NCI-H510A treated with DMSO at 0.1 percent for 48 hours (cell line): ENCODE measurements at places on chromosomes 6 and 20.

DNA sequence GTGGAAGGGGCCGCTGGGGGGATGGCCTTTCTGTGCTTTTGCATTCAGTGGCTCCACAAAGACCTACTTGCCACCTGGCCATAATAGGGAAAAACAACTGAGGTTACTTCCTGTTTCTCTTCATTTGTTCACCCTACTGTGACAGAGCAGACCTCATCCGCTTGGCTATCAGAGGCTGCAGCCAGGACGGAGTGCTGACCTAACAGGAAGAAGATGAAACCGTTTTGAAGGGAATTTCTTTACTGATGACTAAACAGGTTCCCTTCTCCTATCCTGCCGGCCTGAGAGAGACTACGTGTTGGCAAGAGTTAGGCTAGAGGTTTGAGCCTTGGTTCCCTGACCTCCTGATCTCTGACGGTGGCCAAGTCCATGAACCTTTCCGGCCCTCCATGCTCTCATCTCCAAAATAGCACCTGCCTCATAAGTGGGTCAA, 21.3 kb downstream of the PRR18 start:
- DNase-seq: no peak

GRCh38 chr6:37979392-37980221, 160.1 kb downstream of the ZFAND3 start:
- DNase-seq: no peak

GRCh38 chr20:58399926-58400325, 10.9 kb downstream of the VAPB start:
- DNase-seq: no peak

DNA sequence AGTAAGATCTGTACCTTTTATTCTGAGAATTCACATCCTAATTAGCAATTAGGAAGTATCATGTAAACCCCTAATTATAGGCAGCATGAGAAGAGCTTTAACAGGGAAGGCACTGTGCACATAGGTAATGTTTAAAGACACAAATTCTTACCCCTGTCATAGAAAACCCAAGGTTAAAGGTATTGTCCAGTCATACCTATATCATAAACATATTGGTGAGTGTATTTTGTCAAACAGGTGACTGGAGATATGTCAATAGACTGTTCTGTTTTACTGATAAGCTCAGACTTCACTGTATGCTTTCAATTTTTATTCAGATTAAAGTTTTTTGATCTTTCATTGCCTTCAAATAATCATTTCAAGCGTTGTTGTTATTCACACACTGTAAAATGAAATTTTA, 43.8 kb downstream of the LGSN start:
- DNase-seq: no peak

DNA sequence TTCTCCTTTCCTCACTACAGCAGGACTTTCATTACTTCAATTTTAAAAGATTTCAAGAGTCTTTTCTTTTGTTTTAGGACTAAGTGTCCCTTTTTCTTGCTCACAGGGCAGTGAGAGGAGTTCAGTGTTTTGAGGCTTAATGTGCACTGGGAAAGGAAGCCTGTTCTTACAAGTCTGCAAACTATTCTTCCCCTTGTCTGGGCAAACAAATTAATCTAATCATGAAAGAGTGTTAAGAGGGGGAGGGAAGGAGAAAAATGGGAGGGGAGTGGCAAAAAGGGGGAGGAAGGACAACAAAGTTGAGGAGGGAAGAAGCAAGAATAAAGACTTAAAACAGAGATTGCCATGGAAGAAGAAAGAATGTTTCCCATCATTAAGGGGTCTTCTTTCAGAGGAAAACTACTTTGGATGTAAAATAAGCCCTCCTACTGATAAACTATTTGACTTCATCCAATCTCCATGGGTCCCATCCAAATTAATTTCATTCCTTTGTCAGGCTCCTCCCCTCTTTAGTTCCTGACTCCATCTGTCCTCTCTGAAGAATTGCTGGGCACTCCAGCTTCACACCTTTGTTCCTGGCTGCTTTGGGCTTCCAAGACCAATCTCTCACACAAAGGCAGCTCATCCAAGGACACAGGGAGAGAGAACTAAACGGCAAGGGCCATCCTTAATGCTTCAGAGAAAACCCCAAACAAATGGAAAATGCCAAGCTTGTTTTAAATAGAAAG, 244.5 kb downstream of the TPBG start:
- DNase-seq: no peak

DNA sequence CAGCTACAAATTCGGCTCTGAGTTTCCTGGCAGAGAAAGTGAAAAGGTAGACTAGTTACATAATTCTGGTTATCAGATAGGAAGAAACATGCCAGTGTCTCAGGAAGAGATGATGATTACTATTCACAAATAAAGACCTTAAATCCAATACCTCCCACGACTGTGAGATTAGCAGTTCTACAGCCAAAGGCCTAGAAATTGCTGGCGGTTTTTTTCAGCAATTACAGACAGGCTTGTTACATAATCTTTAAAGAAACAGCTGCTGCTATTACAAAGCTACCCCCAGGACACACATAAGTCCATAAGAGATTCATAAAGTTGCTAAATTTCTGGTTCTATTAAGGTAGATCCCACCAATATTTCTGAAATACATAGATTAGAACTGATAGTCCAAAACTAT, 40.2 kb downstream of the PIGU start:
- no peak for DNase-seq

- peak; percentile 28 for DNase-seq
These were observed 16.1 kb downstream of the PLA2G7 start for GRCh38 chr6:46719099-46719498.

DNA sequence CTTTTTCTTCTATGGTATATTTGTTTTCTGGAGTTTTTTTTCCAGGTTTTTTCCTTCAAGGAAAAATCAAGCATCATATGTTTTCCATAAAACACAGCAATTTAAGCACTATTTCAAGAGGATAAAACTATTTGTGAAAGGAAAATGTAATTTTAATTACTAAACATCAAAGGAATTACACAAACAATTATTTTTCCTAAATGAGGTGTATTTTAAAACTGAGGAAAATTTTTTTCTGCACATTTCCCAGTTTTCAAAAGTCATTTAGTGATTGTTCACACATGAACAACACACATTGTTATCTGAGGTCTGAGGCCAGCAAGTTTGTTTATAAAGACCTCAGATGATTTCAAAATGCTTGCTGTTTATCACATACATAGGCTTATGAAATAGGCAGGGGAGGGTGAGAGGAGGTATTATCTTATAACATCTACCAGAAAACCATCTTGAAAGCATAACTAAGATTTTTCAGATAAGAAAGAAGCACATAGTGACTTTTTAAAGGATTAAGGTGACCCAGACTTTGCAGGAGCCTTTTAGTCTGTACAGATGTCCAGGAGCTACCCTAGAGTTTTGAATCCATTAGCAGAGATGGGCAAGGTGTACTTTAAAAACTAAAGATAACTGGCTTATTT, 381.6 kb downstream of the GJA1 start:
- no peak for DNase-seq

GRCh38 chr6:42120895-42121865, 21.2 kb downstream of the C6orf132 start:
- no peak for DNase-seq

DNA sequence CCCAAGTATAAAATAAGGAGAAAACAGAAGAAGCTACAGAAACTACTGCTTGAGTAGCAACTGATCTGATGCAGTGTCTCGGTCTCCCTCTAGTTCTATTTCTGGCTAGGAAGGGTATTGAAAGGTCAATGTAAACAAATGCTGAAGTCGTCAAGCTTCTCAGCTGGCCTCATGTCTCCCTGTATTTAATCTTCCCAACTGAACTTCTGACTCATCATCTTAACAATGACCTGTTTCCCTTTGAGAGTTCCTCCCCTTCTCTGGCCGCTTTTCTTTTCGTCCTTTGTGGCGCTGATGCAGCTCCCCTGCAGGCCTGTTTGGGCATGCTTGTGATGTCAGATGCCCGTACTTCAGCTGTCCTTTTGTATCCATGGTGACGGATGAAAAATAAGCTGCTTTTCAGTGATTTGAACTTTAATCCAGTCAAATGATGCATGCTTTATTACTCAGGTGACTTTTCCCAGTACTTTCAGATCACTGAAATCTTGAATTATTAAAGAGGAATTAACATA, 7.8 kb upstream of the LCA5 start:
- peak; percentile 84 for DNase-seq

- no peak for DNase-seq
These were observed 44.9 kb downstream of the ATXN1 start for GRCh38 chr6:16716321-16716858.

DNA sequence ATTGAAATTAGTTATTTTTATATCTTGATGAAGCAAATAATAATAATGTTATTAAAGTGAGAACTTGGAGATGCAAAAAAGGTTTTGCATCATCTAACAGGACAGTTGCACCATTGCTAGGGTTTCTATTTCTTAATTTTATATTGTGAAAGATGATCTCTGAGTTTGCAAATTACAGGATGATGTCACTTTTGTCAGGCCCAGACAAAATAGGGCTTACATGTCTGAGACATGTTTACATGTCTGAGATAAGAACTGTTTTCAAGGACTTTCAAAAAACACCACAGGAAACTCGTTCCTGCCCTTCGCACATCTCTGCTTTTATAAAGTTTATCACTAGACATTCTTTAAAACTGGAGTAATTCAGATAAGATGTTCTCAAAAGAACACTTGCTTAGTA, 1075.8 kb upstream of the MANEA start:
- no peak for DNase-seq

GRCh38 chr6:128397996-128398395, 122.4 kb downstream of the PTPRK start:
- no peak for DNase-seq

DNA sequence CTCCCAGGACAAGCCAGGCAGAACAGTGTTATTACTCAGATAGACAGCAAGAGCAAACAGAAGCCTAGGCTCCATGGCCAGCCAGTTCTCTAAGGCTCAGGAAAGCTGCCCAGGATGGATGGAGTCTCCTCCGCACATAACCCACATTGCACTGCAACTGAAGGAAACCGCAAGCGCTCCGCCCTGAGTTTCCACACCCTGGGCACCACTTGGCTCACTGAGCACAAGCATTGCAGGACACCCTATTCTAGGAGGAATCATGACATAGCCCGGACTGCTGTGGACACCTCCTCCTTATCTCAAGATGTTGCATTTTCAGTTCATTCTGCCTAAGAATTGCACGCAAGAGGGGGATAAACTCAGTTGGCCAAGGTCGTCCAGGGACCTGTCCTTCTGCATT, 42.9 kb downstream of the LINC00237 start:
- DNase-seq: no peak

DNA sequence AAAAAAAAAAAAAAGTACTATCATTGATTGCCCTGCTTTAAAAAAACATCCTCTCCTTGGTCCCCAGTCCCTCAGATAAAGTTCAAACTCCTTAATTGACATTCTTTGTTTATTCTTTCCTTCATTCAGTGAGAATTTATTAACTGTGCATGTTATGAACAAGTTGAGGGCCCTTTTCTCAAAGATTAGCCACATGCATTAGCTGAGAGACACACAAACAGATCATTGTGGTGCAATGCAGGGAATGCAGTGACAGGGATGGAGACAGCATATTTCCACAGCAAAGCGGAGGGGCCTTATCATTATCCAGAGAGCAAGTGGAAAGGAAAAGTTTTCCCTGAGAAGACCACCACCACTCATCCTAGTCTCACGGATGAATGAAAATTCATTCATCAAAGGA, 21.9 kb upstream of the IPCEF1 start:
- no peak for DNase-seq

- DNase-seq: no peak
These were observed 28.8 kb downstream of the SNAP25 start for GRCh38 chr20:10247440-10247839.

- no peak for DNase-seq
These were observed 720.4 kb upstream of the CHD6 start for GRCh38 chr20:42338294-42339201.

- no peak for DNase-seq
These were observed 81.7 kb downstream of the DNAH8 start for GRCh38 chr6:38796850-38797249.
